ENCODE measurements at places on chromosomes 1 and 21.

GRCh38 chr1:154476791-154477190 lies 25.2 kb upstream of the TDRD10 start:
- no peak for DNase-seq

DNA sequence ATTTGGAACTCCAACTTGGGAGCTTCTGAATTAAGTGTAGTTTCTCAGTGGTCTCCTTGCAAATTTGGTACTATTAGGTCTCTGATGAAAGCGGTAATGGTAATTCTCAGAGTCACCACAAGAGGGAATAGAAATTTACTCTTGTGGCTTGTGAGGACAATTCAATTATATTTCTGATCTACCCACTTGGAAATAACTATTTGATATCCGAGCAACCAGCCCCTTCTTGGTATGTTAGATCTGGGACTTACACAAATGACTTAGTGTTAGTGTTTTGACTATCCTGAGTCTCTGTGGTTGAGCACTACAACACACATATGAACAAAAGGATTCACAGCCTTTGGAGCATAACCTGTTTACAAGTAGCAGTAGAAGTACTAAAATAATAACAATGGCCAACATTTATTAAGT lies 68.1 kb downstream of the RPS6KA1 start:
- peak; percentile 47 for DNase-seq

GRCh38 chr1:152003846-152004442 lies 10.3 kb upstream of the S100A10 start:
- no peak for DNase-seq

GRCh38 chr21:45264146-45264911 lies 23.4 kb downstream of the POFUT2 start:
- no peak for DNase-seq

DNA sequence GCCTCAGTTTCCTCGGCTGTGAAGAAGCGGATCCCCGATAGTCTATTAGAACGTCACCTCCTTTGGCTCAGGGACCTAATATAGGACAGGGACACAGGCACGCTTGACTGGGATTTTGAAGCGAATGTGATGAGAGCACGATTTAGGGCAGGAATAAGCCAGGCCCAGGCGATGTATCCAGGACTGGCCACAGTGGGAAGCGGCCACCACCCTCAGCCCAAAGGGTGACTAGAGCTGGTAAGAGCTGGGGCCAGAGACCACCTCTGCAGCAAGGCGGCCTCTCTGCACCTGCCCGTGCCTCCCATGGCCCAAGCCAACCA lies 100.0 kb upstream of the VAMP3 start:
- no peak for DNase-seq

- no peak for DNase-seq
These were observed 97.7 kb upstream of the S1PR1 start for GRCh38 chr1:101139130-101139529.

Data from HEK293T (cell line).